CD8-positive, alpha-beta memory T cell (primary cell): ENCODE measurements at places on chromosomes 1 and 21.

- no peak for DNase-seq
These were observed 23.1 kb downstream of the SLC26A9 start for GRCh38 chr1:205920159-205920558.

DNA sequence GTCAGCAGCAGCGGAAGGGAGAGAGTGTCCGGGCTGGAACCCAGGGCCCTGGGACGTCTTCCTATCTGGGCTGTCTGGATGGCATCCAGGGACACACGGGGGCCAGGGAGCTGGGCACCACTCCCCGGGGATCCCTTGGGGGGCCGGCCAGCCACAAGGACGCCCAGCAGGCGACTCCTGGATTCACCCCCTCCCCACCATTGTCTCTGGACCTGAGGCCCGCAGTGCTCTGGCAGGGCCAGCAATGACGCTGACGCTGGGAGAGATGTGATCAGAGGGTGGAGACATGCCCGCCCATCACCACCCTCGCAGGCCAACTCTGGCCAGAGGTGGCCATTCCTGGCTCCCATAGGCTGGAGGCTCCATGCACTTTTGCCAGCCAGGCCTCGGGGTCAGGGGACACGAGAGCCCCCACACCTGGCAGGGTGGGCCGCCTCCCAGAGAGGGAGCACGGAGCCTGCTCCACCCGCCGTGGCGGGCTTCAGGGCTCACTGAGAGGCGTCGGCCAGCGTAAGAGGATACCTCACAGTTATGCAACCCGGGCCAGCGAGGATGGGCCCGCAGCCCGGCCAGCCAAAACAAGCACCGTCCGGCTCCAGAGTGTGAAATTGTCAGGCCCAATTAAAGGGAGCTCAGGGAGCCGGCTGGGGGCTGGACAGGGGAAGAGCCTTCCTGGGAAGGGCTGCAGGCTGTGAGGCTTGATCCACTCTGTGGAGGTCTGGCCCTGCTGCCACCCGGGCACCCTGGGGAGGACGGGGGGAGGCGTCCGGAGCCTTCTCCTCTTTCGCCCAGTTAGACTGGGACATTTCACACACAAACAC, 10.3 kb downstream of the ACTRT2 start:
- no peak for DNase-seq

GRCh38 chr1:67978890-67979516, 71.4 kb downstream of the DIRAS3 start:
- DNase-seq = no peak

- no peak for DNase-seq
These were observed 791 bp upstream of the PIK3R3 start for GRCh38 chr1:46133181-46133658.

GRCh38 chr21:34536820-34537219, 24.8 kb upstream of the KCNE1 start:
- no peak for DNase-seq

DNA sequence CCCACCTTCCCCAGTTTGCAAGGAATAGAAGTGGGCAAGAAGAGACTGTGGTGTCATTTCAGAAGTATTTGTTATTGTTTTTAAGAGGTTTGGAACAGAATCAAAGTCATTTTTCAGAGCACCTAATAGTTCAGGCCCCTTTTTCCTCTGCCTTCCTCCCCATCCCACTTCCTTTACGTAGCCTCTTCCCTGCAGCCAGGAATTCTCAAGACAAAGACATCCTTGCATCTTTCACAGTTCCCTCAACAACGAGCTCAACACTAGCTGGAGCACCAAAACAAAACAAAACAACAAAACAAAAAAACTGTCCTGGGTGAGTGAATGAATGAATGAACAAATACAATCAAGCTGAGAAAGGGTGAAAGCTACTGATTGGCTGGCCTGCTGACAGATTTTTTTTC, 7.0 kb downstream of the PALMD start:
- no peak for DNase-seq

DNA sequence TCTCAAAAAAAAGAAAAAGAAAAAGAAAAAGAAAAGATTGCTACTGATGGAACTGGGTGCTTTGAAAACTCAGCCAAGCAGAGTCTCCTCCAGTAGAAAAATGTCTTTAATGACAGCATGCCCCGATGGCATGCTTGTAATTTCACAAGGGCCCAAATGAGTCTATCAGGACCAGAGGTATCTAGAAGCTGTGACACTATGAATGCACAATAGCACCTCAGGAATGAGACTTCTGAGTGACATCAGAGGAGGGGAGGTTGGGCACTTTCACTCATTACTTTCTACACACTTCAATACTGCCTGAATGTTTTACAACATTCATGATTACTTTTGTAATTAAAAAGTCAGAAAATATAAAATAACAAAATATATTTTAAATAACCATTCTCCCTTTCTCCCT, 15.1 kb upstream of the CD58 start:
- no peak for DNase-seq

- no peak for DNase-seq
These were observed 21.5 kb upstream of the TMCO2 start for GRCh38 chr1:40226192-40226591.

DNA sequence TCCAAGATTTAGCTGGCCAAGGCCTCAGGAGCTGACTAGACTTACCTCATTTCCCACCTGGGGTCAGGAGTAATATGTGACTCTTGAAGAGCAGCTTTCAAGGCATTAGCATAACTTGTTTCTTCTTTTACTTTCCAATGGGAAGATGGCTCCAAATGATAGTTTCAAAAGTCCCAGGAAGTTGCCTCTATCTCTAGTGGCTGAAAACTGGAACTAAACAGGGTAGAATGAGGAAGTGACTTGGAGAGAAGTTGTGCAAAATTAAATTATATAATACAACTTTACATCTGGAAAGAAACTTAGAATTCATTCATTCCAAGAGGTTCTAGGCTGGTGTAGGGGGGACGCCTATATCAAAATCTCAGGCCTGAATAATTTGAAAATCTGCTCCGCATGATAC, 250.1 kb upstream of the FMN2 start:
- no peak for DNase-seq

DNA sequence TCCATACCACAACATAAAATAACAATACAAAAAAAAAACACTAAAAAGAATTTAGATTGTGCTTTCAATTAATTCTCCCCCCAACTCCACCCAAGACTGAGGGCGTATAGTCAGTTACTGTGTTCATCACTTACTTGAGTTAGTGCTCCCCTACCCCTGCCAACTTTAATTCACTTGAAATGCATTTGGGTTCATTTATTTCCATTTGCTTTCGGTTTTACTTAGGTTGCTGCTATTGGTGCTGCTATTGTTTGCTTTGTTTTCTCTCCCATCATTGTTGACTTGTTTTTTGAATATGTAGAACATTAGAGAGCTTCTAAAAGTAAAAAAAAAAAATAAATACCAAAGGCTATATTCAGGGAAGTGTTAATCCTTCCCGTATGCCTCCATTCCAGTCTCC, 10.7 kb upstream of the CYYR1 start:
- no peak for DNase-seq

DNA sequence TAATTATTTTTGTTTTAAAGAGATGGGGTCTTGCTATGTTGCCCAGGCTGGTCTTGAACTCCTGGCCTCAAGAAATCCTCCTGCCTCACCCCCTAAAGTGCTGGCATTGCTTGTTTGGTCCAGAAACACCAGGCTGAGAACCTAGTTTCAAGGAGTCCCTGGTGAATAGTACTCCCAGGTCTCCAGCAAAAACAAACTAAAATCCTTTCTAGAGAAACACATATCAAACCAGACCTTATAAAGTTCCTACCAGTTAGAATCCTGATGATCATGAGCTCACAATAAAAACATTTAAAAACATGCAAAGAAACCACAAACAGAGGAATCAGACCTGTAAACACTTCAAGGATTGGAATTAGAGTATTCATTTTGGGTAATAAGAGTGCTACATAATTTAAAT, 34.4 kb upstream of the PADI1 start:
- no peak for DNase-seq

- no peak for DNase-seq
These were observed 78.4 kb upstream of the KCNA3 start for GRCh38 chr1:110752941-110753725.
